Lung microvascular endothelial cell (primary cell): ENCODE measurements at places on chromosomes 5 and 9.

- no peak for DNase-seq
Observed at GRCh38 chr5:67792891-67793290, 422.7 kb upstream of the PIK3R1 start.

DNA sequence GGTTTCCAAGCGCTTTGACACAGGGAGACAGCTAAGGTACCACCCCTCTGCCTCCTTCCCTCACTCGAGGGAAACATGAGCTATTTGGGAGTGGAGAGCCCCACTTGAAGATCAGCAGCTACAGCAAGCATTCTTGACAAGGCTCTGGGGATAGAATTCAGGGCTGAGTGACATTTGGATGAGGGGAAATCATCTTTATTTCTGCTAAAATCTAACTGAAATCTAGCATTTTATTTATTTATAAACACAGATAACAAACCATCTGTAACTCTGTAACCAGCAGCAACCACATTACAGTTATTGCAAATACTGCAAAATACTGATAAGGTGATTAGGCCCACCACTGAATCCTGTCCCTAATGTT is 22.4 kb downstream of the RNF130 start:
- no peak for DNase-seq

DNA sequence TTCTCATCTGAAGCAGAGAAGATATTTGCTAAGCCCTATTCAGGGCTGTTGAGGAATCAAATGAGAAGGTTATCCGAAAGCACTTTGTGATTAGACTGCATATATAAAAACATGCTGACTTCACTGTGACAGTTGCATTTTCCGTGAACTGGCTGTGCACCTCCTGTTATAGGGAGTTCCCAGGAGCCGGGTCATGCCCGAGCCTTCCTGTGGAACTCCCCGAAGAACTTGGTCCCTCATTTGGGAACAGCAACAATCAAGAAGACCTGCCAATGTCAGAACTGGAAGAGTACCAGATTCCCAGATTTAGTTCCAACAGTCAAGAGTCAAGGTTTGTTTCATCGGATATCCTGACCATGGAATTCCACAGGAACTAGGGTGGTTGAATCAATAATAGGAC is 130.4 kb upstream of the RAI14 start:
- peak; percentile 96 for DNase-seq

GRCh38 chr5:59180515-59180914 is 597.6 kb downstream of the RAB3C start:
- no peak for DNase-seq

DNA sequence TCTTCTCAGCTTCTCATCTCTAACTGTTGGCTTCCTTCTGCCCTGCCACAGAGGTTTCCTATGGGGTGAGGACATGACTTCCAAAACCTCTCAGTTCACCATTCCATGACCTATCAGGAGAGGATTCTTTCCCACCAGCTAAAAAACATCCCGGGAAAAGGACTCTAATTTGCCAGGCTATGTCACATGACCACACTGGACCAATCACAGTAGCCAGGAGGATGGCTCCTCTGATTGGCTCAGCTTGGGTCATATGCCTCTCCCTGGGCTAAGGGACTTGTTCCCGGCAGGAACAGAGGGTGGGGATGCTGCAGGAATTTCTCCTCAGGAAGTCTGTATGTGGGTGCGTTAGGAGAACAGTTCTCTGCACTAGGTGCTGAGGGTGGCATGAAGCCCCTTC is 40.3 kb upstream of the XPA start:
- no peak for DNase-seq

- DNase-seq, result no peak
Observed at GRCh38 chr9:15140051-15140450, 167.0 kb downstream of the TTC39B start.

DNA sequence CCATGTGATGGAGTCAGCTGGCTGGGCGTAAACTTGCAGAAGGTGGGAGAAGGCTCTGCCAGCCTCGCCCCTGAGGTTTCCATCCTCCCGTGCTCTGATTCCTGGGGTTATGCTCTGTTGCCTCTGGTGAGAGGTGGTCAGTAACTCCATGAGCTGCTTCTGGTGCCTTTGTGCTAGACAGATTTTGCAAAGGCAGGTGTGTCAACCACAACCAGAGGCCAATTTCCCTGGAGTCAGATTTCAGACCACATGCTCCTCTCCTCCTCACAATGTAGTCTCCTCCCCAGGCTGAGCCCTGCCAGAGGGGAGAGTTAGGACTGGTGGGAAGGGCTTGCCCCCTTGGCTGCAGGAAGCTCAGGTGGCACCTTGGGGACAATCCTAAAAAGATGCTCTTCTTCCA is 38.8 kb upstream of the TENT4A start:
- DNase-seq, result no peak

- DNase-seq, result no peak
Observed at GRCh38 chr9:127253446-127253845, 11.1 kb upstream of the GARNL3 start.

GRCh38 chr9:982394-983230 is 6.2 kb downstream of the DMRT3 start:
- no peak for DNase-seq

DNA sequence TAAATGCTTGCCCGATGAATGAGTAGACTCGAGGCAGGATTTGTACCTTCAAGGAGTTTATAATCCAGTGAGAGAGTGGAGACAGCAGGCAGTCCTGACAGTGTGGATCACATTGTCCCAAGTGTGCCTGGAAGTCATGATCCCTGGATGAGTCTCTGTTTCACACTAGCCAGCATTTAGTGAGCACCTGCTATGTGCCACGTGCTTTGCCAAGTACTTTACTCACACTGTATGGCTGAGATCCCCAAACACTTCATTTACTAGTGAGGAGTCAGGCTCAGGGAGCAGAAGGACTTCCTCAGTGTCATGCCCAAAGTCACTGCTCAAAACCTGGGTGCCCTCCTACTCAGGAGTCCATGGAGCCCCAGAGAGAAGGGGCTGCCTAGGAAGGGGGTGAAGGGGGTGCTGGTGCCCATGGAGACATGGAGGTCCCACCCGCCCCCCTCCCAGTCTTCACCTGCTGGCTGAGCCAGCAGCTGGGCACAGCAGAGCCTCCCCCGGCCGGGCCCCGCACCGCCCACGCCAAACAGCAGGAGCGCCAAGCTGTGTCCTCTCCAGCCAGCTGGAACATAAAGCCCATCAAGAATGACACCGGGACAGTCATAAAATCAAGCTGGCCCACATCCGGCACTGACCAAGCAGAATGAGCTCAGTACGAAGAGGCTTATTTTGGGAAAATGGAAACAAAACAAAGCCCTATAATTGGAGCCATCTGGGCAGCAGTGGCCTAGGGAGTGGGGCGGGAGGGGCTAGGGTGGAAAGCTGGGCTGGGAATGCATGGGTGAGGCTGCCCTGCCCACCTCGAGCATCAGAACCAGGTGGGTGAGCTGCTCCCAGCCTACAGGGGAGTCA is 10.6 kb downstream of the LAMC3 start:
- no peak for DNase-seq

- DNase-seq, result no peak
Observed at GRCh38 chr5:174325961-174326360, 280.5 kb downstream of the NSG2 start.

GRCh38 chr5:164357395-164358033 is 852.1 kb downstream of the MAT2B start:
- DNase-seq, result no peak

DNA sequence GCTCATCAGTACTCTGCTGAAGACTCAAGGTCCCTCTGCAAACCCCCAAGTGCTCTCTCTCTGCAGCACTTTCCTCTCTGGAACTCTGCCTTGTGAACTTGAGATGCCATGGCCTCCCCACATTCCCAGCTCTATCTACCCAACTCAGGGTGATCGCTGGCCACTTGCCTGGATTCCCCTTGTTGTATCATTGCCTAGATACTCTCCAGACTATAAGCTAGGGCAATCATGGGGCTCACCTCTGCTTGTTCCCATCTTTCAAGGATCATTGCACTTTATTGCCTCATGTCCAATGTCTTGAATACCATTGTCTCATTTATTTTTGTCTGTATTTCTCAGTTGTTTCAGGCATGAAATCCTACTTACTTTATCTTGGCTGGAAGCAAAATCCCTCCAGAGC is 144.1 kb downstream of the PLPPR1 start:
- no peak for DNase-seq

DNA sequence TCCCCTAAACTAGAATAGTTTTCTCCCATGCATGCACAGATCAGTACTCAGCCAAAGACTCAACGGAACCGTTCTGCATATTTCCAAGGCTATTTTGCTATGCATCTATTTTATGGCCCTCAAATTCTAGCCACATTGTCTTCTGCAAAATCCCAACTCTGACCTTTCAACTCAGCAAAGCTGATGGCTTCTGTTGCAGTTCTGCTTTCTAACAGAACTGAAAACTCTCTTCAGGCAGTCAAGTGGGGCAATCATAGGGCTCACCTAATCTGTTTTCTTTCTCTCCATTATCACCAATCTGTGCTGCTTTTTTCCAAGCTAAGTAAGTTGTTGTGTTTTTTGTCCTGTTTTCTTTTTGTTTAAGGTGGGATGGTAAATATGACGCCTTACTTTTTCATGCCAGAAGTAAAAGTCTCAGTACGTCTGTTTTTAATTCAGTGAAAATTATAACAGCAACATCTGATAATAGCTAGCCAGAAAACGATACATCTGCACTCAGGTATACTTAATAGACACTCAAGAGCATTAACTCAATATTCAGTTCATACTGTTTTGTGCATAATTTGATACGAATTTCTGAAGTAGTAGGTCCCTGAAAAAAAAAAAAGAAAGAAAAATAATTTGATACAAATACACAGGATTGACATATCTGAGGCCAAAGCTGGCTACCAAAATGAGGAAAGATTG is 454.3 kb downstream of the TLE1 start:
- DNase-seq, result no peak

DNA sequence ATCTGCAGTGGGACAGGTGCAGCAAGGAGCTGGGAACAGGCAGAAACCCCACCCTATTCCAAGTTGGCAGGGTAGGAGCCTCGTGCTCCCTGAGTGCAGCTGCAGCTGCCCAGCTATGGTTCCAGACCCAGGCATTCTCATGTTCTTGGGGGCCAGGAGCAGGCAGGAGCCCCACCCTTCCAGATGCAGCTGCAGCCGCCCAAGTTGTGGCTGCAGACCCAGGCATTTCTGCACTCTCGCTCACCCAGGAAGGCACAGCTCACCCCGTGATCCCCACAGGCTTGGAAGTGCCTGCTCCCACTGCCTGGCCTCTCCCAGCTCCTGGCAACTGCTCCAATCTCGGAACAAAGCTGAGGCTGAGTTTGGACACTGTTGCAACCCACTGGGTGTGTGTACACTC is 275.8 kb upstream of the ADRA1B start:
- no peak for DNase-seq

DNA sequence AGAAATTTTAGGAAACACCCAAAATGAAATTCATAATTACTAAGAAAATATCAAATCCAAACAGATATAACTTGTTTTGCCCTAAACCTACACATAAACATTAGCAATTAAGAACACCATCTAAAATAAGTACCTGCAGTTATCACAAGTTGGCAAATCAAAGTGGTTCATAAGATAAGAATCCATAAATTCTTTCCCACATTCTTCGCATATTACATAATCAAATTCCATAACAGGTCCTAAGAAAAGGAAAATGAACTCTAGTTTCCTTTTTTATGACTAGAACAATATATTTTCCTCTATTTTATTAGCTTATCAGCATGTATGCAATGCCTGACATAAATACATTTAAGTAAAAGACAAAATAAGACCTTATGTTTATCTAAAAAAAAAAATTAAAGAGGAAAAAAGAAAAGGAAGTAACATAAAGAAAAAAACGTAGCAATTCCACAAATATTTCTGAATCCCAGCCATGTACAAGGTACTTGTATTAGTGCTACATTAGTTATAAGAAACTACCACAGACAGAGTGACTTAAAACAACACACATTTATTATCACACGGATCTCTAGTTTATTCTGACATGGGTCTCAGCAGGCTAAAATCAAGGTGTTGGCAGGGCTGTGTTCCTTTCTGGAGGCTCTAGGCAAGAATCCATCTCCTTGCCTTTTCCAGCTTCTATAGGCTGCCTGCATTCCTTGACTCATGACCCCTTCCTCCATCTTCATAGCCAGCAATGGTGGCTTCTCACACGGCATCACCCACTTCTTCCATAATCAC is 7.5 kb downstream of the XPA start:
- DNase-seq, result peak; percentile 36

DNA sequence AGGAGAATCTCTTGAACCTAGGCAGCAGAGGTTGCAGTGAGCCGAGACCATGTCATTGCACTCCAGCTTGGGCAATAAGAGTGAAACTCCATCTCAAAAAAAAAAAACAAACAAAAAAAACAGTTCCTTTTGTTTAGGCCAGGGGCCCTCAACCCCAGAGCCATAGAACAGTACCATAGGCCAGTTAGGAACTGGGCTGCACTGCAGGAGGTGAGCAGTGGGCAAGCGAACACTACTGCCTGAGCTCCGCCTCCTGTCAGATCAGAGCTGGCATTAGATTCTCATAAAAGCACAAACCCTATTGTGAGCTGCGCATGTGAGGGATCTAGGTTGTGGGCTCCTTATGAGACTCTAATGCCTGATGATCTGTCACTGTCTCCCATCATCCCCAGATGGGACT is 49.1 kb upstream of the SUB1 start:
- no peak for DNase-seq

GRCh38 chr9:121349009-121349408 is 21.0 kb downstream of the STOM start:
- DNase-seq, result no peak

DNA sequence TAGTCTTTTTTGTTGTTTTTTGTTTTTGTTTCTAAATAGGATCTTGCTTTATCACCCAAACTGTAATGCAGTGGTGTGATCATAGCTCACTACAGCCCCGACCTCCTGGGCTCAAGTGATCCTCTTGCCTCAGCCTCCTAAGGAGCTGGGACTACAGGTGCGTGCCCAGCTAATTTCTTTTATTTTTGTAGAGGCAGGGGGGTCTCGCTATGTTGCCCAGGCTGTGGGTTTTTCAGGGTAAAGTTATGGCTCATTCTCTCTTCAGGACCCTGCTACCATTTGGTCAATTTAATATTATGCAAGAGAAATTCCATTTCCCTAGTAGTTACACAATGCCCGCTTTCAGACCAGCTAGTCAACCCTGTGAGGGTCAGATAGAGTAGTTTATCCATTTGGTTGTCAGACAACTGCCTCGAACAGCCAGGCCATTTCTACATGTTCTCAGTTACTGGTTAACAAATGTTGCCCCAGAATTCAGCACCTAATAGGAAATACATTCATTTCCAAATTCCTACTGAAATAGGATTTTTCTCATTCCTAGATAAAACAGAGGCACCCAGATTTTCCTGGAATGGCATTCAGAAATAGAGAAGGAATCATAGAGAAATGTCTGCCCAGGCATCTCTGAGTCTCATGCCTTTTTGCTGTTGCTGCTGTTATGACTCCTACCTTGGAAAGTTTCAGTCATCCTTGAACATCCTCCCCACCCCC is 6.4 kb upstream of the GLIS3 start:
- peak; percentile 32 for DNase-seq

DNA sequence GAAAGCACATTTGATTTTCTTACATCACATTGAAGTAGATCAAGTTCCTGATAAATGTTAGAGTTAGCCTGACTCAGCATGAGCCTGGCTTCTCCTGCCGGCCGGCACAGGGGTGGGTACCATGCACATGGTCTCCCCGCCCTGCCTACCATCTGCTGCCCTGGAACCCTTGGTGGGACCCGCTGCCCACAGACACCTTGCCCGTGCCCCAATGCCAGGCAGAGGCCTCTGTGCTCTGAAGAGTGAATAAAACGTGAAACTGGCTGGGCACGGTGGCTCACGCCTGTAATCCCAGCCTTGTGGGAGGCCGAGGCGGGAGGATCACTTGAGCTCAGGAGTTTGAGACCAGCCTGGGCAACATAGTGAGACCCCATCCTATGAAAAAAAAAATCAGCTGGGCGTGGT is 17.3 kb downstream of the EXD3 start:
- DNase-seq, result no peak
